NCI-H2081 treated with DMSO at 0.1 percent for 48 hours (cell line): ENCODE measurements at places on chromosomes 16 and 17.

DNA sequence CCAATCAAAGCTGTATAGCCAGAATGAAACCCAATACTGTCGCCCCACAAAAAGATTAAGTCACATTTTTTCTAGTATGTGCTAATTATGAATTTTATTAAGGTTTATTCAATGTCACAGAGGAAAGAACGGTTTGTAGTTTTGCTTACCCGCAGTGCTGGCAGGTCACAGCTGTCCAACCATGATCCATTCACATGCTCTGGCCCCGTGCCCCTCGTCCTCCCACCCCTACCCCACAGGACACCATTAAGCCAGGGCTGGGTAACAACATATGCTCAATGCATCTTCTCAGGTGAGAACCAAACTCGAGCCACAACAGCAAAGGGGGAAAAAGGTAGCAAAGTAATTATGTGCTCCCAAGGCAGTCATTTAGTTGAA, 589 bp upstream of the FBF1 start:
- DNase-seq = no peak

- DNase-seq = no peak
Observed at GRCh38 chr17:39647256-39647655, 10.3 kb downstream of the STARD3 start.

- peak; percentile 92 for DNase-seq
Observed at GRCh38 chr16:1580956-1581355, 30.9 kb downstream of the IFT140 start.

DNA sequence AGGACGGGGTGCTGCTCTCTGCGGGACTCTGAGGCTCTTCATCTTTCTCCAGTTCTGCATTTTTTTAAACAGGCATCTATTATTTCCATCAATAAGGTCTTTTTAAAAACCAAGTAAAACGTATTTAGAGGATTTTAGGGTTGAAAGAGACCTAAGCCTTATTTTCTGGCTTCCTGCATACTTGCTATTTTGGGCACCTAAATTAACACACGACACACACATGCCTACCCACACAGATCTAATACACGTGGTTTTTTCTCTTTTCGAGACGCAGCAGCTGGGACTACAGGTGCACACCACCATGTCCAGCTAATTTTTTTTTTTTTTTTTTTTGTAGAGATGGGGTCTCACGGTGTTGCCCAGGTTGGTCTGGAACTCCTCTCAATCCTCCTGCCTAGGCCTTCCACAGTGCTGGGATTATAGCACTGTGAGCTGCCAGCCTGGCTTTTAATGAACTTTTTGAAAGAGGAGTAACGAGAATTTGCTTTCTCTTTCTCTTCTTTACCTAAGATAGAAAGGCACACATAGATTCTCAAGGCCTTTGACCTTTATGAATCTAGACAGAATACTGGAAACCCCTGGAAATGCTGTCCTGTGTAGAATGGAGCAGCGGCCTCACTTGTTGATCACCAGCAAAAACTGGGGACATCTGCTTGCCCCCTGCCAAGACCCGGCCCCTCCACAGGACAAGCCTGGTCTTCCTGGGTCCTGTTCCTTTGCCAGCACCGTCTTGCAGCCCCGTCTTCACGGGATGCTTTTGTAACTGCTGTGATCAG, 13.8 kb downstream of the DNAAF8 start:
- DNase-seq = no peak

DNA sequence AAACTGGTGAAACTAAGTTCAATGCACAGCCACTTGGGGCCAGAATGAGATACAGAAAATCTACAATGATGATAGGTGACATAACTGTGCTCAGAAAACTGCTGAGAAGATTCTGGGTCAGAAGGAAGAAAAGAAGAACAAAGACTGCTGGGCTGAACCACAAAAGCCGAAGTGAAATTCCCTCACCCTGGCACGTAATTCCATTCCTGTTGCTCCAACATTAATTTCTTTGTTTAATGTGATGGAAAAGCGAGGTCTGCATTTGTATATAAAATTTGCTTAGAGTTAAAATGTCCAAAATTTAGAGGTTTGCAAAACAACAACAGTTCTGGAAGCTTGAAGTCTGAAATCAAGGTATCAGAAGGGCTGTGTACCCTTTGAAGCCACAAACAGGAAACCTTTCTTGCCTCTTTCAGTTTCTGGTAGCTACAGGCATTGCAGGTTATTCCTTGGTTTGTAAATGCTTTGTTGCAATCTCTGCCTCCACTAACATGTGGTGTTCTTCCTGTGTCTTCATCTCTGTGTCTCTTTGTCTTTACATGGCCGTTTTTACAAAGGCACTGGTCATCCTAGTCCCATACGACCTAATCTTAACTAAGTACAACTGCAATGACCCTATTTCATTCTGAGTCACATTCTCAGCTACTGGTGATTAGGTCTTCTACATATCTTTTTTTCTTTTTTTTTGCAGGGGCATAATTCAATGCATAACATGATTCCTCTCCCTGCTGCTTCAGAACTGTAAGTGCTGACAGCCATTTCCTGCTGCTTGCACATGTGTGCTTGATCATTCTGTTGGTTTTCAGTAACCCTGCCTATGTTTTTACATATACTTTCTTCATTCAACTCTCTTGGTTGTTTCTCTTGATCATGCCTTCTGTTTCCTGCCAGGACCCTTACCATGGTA, 603.0 kb upstream of the CDH8 start:
- DNase-seq = no peak

- DNase-seq = no peak
Observed at GRCh38 chr17:66858226-66859083, 23.5 kb downstream of the CACNG5 start.

GRCh38 chr17:16493531-16494046, 1.6 kb upstream of the LRRC75A start:
- no peak for DNase-seq

- no peak for DNase-seq
Observed at GRCh38 chr16:27485126-27485525, 64.6 kb downstream of the GTF3C1 start.
